T-helper 2 cell treated with Interferon-gamma antibody and Interleukin-4, amounts not matched to agents 5 μg/mL and 100 μg/mL, for 36 hours (primary cell): ENCODE measurements at places on chromosomes 7 and 10.

DNA sequence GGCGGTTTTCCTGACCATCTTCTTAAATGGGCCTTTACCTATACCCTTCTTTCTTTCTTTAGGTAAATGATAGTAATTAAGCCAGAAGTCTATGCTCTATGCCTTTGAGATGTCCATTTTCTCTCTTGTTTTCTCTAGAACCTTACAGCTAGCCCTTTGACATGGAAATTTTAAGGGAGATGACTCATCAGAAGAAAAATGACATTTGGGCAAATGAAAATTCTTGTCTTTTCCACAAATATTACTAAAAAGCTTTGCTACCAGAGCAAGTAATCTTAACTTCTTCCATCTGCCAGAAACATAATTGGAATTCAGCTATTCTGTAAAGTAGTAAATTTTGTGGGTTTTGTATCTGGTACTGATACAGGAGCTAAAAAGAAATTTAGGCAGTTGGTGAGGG is 59.5 kb downstream of the CCDC3 start:
- DNase-seq, result no peak

DNA sequence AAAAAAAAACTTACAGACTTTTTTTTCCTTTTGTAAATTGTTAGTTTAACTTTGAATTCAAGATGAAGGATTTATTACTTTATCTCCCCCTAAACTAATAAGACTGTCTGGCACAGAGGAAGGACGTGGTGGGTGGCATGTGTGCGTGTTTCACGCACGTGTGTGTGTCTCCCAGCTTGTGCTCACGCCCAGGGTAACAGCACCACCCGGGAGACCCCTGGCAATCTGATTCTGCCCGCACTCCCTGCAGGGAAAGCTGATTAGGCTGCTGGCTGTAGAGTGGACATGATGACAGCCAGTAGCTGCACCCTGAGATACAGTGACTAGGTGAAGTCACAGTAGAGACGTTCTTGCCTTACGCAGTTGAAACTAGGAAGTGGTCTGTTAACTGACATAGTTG is 25.3 kb downstream of the WIPI2 start:
- DNase-seq, result no peak

GRCh38 chr10:114359041-114359952 is 45.0 kb downstream of the AFAP1L2 start:
- DNase-seq, result no peak

DNA sequence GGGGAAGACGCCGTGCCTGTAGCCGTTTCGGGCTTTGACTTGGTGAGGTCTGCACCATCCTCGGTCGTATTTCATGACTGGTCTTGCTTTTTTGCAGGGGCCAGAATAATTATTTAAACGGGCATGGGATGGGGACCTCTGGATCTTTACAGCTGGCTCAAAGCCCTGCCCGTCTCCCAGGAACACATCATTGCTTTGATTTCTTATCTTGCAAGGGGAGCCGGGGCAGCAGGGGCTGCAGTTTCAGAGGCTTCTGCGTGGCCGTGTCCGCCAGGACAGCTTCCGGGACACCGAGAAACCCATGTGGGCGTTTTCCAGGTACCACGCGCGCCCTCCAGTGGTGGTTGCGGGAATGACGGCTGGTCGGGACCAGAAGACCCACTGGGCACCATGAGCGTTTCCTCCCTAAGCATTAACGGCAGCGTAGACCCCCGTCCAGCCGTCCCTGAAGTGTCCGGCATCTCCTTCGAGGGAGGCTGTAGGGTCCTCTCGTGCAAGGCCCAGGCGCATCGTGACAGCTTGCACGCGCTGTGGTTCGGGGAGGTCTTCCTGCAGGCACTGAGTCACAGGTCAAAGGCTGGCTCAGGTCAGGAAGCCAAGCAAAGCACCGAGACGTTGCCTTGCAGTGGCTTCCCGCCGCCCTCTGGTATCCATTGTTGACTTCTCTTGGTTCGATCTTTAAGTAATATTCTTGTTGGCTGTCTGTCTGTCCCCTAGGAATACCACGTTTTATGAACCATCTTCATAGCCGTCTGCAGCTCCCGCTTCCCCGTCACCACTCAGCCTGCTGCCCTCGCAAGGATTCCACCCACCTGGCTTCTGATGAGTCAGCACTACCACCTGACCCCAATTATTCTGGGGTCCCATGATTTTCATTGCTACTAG is 16.2 kb upstream of the ZFAND2A start:
- DNase-seq, result peak; percentile 79

DNA sequence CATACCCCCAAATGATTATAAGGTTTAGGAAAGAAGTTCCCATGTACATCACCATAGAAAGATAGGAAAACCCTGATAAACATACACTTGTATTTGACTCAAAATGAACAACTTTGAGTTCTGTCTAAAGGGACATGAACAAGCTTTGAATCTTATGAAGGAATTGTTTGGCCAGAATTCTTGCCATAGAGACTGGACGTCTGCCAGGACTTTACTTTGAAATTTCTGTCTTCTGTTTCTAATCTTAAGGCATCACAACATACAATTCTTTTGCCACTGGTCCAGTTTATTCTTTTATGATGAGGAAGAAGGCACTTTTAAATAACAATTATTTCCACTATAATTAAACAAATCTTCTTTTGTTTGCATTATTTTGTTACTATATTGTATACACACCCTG is 26.2 kb upstream of the CYP26C1 start:
- no peak for DNase-seq
